ENCODE measurements at places on chromosomes 11 and 22.

DNA sequence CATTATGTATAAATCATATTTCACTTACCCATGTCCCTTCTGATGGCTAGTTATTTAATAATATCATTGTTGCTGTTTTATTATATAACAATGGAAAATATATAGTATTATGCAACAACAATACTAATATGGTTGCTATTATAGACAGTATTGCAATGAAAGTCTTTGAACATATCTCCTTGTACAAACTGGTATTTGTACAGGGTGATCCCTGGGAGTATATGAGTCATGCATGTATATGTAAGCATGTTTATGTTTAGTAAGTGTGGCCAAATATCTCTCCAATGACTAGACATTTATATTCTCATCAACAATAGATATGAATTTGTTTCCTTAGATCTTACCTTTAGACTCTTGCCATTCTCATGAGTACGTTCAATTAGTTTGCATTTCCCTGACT, 55.9 kb downstream of the KCNC1 start:
- no peak for DNase-seq

DNA sequence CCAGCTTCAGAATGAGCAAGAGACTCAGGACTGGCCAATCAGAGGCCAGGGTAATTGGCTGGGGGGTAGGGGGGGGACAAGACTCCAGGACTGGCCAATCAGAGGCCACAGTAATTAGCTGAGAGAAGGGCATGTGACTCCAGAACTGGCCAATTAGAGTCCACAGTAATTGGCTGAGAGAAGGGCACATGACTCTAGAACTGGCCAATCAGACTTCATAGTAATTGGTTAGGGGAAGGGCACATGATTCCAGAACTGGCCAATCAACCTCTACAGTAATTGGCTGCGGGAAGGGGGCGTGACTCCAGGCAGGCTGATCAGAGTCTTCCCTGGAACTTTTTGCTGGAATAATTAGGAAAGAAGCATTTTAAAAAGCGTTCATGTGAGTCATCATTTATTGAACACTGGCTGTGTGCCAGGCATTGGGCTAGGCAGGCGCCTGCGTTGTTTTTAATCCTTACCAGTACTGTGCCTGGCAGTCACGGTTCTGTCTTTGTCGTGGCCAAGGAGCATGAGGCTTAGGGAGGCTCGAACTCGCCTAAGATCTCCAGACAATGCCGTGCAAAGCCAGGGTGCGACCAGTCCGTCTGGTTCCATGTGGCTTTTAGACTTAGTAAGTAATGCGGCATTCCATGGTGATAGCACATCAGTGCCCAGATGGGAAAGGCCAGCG, 508.1 kb downstream of the TBC1D22A start:
- DNase-seq = no peak

GRCh38 chr11:62430425-62430824, 11.6 kb downstream of the SCGB1A1 start:
- DNase-seq = no peak

DNA sequence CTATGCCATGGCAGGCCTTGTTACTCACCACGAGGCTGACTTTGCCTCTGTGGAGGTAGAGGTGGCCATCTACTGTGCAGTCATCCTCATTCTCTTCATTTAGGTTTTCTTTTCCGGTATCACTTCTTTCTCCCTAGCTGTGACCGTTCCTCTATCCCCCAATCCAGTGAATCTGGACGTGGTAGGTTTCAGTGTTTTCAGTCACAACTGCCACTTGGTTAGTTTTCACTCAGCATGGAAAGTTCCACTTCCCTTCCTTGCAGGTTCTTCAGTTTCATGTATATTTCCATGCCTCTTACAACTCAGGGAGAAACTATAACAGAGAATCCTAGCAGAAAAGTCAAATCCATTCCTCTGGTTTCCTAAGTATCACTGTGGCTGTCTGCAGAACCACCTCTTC, 1.9 kb downstream of the HPS4 start:
- no peak for DNase-seq

DNA sequence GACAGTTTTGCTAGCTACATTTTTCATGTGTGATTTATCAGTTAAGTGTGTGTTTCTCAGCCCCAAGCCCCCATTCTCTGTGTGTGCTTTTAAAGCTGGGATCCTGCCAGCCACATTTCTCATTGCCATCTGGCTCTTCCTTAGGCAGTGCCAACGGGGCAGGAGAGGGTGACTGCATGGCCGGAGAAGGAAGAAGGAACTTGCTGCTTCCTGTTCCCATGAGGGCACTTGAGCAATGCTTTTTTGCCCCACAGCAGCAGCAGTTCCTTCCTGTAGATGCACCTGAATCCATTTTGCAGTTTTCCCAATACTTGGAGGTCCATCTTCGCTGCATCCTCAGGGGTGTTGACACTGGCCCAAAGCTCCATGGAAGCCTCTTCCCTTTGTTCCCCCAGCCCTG, 37.5 kb downstream of the TNRC6B start:
- no peak for DNase-seq

GRCh38 chr22:32897400-32897799, 95.9 kb downstream of the TIMP3 start:
- no peak for DNase-seq

GRCh38 chr11:3154001-3154599, 11.0 kb downstream of the OSBPL5 start:
- DNase-seq = no peak

Data from epithelial cell of proximal tubule (primary cell).